ENCODE measurements at places on chromosomes 1 and 21.

DNA sequence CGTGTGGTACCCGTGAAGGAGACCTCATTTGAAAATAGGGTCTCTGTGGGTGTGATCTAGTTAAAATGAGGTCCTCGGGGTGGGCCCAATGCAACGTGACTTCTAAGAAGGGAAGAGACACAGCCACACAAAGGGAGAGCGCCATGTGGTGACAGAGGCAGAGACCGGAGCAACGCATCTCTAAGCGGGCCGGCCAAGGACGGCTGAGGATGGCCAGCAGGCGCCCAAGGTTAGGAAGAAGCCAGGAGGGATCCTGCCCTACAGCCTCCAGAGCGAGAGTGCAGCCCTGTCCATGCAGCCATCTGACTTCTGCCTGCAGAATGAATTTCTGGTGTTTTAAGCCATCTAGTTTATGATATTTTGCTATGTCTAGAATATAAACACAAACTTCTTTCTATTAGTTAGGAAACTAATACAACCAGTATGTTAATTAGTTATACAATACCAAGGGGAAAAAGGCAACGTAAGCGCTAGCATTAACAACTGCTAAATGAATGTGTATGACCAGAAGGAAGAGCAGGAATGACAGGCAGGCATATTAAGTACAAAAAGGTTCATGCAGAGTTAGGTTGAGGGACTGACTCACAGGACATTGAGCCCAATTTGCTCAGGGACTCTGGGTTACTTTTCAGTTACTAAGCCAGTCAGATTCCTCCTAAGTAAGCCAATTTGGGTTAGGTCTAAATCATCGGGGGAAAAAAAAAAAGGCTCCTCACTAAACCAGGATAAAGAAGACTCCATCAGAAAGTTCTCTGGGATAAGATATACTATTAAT lies 4.1 kb downstream of the CEP104 start:
- H3K27me3 ChIP-seq, result no peaks in the 10 kb centered on the region
- no peak overlapping the region for H3K4me3 ChIP-seq
- H3K36me3 ChIP-seq, result peaks cover 9% of the 10 kb centered on the region
- no peak overlapping the region for H3K27ac ChIP-seq

- H3K4me3 ChIP-seq, result no peak overlapping the region
- H3K36me3 ChIP-seq, result no peaks in the 10 kb centered on the region
- DNase-seq, result no peak
- peaks cover 8% of the 10 kb centered on the region for H3K27me3 ChIP-seq
Observed at GRCh38 chr1:27394925-27395324, 2.5 kb downstream of the GPR3 start.

- H3K36me3 ChIP-seq, result no peaks in the 10 kb centered on the region
- no peaks in the 10 kb centered on the region for H3K4me1 ChIP-seq
- H3K4me3 ChIP-seq, result no peak overlapping the region
- peaks cover 3% of the 10 kb centered on the region for H3K27me3 ChIP-seq
Observed at GRCh38 chr1:176566004-176566975, 103.3 kb downstream of the PAPPA2 start.

- H3K27ac ChIP-seq, result peak overlapping the region; percentile 97
- no peaks in the 10 kb centered on the region for H3K27me3 ChIP-seq
- peaks cover 8% of the 10 kb centered on the region for H3K36me3 ChIP-seq
Observed at GRCh38 chr1:109214695-109215623, 1.2 kb downstream of the SARS1 start.

DNA sequence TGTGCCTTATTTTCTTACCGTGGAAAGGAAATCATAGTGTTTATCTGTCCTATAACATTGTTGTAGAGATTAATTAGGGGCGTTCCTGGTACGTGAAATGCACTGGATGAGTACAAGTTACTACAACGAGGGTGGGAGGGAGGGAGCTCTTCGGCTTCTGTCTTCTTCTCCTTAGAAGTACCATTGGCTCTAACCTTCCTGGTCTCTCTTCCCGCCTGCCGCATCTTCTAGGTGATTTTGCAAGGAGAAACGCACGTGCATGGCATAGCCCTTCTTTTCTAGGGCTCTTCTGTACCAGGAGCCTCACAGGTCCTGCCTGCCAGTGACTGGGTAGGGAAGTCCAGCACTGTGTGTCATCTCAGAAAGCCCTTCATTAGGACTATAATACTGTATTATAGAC lies 16.8 kb downstream of the SH3BP5L start:
- no peak for DNase-seq
- H3K4me1 ChIP-seq, result no peaks in the 10 kb centered on the region
- H3K27ac ChIP-seq, result no peak overlapping the region
- H3K4me3 ChIP-seq, result no peak overlapping the region
- peaks cover 17% of the 10 kb centered on the region for H3K36me3 ChIP-seq

DNA sequence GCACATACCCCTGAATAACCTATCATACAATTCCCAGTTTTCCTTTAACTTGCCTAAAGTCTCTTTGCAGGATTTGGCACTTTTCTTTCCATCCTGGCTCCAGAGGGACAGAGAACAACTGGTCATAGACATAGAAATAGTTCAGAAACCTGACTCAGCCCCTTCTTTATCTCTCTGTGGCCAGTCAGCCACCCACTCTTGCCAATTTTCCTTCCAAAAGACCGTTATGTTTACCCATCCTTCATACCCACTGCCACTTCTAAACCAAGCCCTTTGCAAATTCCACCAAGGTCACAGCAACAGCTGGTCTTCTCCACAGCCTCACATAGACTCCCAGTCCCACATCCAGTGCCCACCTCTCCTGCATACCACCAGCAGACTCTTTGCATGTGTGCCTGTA lies 127.2 kb upstream of the FGGY start:
- H3K27ac ChIP-seq, result no peak overlapping the region
- DNase-seq, result no peak
- H3K4me1 ChIP-seq, result peaks cover 35% of the 10 kb centered on the region
- H3K4me3 ChIP-seq, result no peak overlapping the region
- H3K36me3 ChIP-seq, result peaks cover 8% of the 10 kb centered on the region
- H3K27me3 ChIP-seq, result no peaks in the 10 kb centered on the region

DNA sequence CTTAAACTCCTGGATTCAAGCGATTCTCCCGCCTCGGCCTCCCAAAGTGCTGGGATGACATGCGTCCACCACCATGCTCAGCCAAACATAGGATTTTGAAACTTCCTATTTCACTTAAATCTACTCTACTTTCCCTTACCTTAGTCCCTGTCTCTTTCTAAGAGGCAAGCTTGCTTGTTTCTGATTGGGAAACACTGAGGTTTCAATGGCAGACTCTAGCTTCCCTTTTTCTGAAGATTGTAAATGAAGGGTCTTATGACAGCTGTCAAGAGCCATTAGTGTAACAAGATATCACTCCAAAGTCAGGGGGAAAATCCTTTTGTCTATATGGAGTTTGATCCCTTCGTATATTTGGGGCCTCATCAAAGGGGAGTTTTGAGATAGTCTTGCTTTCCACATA lies 23.5 kb upstream of the LMO4 start:
- no peaks in the 10 kb centered on the region for H3K36me3 ChIP-seq
- H3K4me1 ChIP-seq, result peaks cover 12% of the 10 kb centered on the region
- DNase-seq, result no peak
- no peak overlapping the region for H3K27ac ChIP-seq

GRCh38 chr1:99548943-99549605 lies 96.8 kb upstream of the PALMD start:
- H3K27me3 ChIP-seq, result no peaks in the 10 kb centered on the region
- H3K4me1 ChIP-seq, result peaks cover 8% of the 10 kb centered on the region
- no peak overlapping the region for H3K27ac ChIP-seq
- H3K36me3 ChIP-seq, result no peaks in the 10 kb centered on the region
- no peak overlapping the region for H3K4me3 ChIP-seq

- peaks cover 8% of the 10 kb centered on the region for H3K27me3 ChIP-seq
- peak overlapping the region; percentile 84 for H3K4me3 ChIP-seq
- H3K27ac ChIP-seq, result peak overlapping the region; percentile 87
- peaks cover 4% of the 10 kb centered on the region for H3K36me3 ChIP-seq
- DNase-seq, result peak; percentile 25
Observed at GRCh38 chr1:89821322-89822108, 683 bp downstream of the LRRC8D start.

DNA sequence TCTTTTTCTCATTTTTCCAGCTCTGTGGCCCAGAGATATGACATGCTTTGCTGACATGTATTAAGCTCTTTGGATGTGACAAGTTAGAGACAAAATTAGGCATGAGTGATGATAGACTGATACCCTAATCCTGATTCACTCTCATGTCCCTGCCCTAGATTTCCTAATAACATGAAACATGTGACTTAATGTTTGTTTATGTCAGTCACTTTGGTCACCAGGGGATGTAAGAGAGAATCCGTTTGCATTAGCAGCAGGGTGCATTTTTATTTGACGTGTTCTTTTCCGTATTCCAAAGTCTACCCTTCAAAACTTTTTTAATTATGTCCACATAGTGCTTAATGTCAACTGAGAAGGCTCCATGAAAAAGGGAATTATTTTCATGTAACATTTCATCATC lies 192.4 kb downstream of the HMCN1 start:
- peak overlapping the region; percentile 35 for H3K27ac ChIP-seq
- peaks cover 7% of the 10 kb centered on the region for H3K36me3 ChIP-seq
- no peak for DNase-seq
- no peaks in the 10 kb centered on the region for H3K27me3 ChIP-seq

DNA sequence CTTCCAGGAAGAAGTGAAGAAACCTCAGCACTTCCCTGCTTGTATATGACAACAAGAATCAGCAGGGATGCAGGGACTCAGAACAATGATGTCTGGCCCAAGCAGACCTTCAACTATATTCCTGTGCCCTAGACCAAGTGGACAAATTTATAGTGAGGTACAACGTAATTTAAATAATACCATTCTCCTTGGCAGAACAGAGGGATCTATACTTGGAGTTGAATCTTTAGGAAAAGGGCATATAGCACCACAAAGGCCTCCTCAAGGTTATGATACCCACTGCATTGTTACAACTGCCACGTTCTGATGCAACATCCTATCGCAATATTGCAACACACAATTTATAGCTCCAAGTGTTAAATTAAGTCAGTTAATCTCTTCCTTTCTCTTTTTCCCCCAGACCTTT lies 29.1 kb upstream of the GFI1 start:
- H3K27ac ChIP-seq, result no peak overlapping the region
- H3K4me3 ChIP-seq, result no peak overlapping the region
- H3K4me1 ChIP-seq, result no peaks in the 10 kb centered on the region
- peaks cover 20% of the 10 kb centered on the region for H3K36me3 ChIP-seq

DNA sequence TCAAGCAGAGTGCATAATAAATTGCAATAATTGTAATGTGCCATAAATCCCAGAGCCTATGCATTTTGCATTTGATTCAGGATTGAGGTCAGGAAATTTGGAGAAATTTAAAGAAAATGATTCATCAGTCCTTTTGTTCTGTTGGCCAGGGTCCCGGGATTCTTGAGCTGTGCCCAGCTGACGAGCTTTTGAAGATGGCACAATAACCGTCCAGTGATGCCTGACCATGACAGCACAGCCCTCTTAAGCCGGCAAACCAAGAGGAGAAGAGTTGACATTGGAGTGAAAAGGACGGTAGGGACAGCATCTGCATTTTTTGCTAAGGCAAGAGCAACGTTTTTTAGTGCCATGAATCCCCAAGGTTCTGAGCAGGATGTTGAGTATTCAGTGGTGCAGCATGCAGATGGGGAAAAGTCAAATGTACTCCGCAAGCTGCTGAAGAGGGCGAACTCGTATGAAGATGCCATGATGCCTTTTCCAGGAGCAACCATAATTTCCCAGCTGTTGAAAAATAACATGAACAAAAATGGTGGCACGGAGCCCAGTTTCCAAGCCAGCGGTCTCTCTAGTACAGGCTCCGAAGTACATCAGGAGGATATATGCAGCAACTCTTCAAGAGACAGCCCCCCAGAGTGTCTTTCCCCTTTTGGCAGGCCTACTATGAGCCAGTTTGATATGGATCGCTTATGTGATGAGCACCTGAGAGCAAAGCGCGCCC lies 8.7 kb downstream of the PROX1 start:
- peaks cover 76% of the 10 kb centered on the region for H3K27me3 ChIP-seq
- no peaks in the 10 kb centered on the region for H3K36me3 ChIP-seq
- H3K4me3 ChIP-seq, result no peak overlapping the region

DNA sequence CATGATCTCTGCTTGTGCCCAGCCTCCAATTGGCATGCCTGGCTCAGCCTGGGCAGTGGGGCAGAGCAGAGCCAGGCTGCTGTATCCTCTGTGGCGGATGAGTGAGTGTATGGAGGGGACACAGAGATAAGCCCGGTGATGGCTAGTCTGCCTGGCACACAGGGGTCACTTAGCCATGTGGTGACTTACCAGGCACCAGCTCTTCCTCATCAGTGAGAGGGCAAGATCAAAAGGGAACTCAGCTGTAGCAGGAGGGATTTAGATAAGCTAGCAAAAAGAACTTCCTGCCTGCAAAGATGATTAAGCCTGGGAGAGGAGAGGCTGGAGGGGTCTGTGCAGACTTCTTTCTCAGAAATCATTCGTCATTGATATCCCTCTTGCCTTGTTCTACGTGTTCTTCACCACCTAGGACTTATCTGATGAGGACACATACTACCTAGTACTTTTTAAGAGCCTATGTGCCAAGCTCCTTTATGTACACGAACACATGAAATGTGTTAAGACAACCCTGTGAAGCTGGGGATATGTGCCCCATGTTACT lies 7.9 kb downstream of the KIF21B start:
- peaks cover 44% of the 10 kb centered on the region for H3K4me1 ChIP-seq
- no peak for DNase-seq
- H3K27me3 ChIP-seq, result peaks cover 12% of the 10 kb centered on the region
- no peak overlapping the region for H3K27ac ChIP-seq
- H3K36me3 ChIP-seq, result no peaks in the 10 kb centered on the region
- peak overlapping the region; percentile 20 for H3K4me3 ChIP-seq

DNA sequence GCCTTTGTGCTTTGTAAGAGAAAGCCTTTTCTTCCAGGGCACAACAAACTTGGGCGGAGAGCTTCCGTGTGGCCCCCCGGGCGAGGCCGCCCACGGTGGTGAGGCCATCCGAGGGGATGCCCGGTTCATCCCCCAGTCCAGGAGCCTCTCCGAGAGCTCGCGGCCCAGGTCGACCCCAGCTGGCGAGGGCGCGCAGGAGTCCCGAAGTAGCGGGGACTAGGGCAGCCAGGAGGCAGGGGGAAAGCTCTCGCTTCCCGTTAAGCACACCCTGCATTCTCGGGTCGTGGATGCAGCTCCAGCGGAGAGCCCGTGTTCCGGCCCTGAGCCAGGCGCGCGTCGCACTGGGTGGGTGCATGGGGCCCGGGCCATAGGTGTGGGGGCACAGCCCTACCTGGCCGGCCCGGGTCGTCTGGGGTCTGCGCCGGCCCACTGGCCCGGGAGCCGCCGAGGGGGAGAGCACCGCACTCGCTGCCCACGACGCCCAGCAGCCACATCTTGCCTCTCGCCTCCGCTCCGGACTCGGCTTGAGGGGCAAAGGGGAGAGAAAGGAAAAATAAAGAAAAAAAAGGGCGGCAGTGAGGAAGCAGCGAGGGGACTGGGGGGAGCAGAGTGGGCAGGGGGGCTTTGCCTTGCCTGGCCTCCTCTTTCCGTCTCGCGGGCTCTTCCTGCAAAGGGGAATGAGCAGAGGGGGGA lies 1.8 kb downstream of the RNF220 start:
- DNase-seq, result no peak
- H3K27ac ChIP-seq, result no peak overlapping the region
- H3K36me3 ChIP-seq, result no peaks in the 10 kb centered on the region
- H3K4me3 ChIP-seq, result peak overlapping the region; percentile 17
- H3K27me3 ChIP-seq, result peaks cover 46% of the 10 kb centered on the region

- no peaks in the 10 kb centered on the region for H3K36me3 ChIP-seq
- H3K4me3 ChIP-seq, result no peak overlapping the region
- no peak overlapping the region for H3K27ac ChIP-seq
- no peak for DNase-seq
- H3K27me3 ChIP-seq, result no peaks in the 10 kb centered on the region
- peaks cover 7% of the 10 kb centered on the region for H3K4me1 ChIP-seq
Observed at GRCh38 chr21:35628316-35628715, 432.0 kb downstream of the SETD4 start.

All from mesothelial cell of epicardium (in vitro differentiated cells).